Amniotic epithelial cell (primary cell): ENCODE measurements at places on chromosomes 4 and X.

GRCh38 chrX:78957768-78958130, 12.6 kb downstream of the P2RY10 start:
- DNase-seq: no peak

DNA sequence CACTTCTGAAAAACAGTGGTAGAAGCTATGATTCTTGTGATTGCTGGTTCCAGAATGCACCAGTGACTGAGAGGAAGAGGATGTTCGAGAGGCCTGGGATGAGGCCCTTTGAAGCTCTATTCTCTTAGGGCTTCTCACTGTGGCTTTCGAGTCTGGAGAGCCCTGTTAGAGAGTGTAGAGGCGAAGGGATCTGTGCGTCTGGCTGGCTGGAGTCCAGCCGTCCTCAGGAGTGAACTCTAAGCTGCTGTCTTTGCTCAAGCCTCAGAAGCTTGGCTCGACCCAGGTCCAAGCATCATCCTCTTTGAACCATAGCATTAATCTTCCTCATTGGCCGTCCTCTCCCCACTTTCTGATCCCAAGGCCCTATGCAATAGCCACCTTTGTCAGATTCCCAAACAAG, 51.6 kb downstream of the ELF4 start:
- no peak for DNase-seq

DNA sequence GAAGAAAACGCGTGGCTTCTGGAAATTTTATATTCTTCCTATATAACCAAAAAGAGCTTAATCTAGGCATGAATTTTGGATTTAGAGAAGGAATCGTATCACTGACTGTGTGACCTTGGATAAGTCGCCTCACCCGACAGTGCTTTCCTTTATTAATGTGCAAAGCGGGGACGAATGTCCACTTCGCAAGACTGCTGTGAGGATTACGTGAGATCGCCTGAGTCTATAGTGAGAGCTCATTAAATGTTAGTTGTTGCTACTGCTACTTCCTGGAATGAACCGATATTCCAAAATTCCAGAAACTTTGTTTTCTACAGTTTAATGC, 448 bp upstream of the TBC1D8B start:
- DNase-seq: no peak

- peak; percentile 61 for DNase-seq
Measured at GRCh38 chrX:11381464-11381863, 88.3 kb downstream of the AMELX start.

GRCh38 chr4:7904952-7905915, 34.4 kb downstream of the AFAP1 start:
- DNase-seq: peak; percentile 96
